Eye (tissue), 1 donor: ENCODE measurements at places on chromosomes 4 and X.

- DNase-seq: no peak
Observed at GRCh38 chr4:15955670-15956069, 7.3 kb downstream of the FGFBP2 start.

DNA sequence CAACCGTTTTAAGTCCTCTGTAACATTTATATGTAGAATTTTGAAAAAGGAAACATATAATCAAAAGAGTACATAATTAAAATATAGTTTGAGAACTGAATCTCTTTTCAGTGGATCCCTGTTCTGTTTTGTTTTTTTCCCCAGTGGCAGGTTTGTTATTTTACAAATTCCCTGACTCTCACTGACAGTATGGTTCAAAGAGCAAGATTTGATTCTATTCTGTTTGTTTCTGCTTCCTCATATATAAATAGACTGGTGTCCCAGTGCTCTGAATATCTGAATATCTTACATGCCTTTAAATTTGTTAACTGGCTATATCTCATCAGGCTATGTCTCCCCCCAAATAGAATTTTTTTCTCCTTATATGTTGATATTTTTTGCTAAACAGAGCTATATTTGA, 16.6 kb downstream of the SULT1E1 start:
- DNase-seq: no peak

DNA sequence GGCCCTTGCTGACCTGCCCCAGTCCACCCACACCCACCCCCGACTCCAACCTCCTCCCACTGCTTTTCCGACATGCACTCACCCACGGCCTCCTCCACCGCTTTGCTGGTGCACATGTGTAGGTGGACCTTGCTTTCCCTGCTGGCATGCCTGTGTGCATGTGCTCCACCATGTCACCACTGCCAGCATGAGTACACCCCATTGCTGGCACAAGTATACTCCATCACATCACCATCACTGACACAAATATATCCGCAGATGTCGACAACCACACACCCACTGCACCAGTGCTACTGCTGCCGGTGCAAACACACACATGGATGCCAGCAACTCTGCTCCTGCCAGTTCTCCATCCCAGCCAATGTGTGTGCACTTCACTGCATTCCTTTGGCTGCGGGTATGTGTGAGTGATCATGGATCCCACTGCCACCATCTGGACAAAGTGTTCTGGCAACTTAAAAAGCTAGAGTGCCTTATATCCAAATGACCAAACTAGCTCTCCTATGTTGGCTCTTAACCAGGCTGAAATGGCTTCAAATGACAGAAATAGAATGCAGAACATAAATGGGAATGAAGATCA, 1072.3 kb downstream of the RAPGEF2 start:
- no peak for DNase-seq

GRCh38 chr4:1763550-1764080, 29.5 kb upstream of the FGFR3 start:
- peak; percentile 67 for DNase-seq

DNA sequence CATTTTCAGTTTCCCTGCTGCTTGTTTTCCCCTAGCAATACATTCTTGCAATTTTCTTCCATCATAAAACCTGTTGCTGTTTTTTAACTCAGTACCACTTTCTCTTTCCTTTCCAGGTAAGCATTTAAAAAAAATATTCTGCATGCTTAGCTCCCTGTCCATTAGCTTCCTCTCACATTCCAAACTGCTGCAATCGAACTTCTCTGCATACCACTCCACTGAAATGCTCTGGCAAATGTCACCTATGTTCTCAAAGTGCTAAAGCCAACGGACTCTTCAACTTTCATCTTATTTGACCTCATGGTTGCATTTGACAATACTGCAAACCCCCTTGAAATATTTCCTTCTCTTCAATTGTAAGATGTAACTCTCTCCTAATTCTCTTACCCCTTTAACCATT, 192.7 kb downstream of the ANAPC10 start:
- DNase-seq: no peak

DNA sequence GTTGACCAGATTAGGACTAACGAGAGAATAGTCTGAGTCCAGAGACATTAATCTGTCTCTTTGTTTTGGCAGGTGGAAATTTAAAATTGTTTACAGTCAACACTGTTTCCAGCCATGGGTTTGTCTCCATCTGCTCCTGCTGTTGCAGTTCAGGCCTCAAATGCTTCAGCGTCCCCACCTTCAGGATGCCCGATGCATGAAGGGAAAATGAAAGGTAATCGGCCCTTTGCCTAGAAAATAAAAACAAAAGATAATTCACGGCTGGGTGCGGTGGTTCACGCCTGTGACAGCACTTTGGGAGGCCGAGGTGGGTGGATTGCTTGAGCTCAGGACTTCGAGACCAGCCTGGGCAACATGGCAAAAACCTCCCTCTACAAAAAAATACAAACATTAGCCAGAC, 815 bp downstream of the HCCS start:
- no peak for DNase-seq

GRCh38 chrX:150308532-150309157, 54.5 kb upstream of the MAMLD1 start:
- DNase-seq: no peak

DNA sequence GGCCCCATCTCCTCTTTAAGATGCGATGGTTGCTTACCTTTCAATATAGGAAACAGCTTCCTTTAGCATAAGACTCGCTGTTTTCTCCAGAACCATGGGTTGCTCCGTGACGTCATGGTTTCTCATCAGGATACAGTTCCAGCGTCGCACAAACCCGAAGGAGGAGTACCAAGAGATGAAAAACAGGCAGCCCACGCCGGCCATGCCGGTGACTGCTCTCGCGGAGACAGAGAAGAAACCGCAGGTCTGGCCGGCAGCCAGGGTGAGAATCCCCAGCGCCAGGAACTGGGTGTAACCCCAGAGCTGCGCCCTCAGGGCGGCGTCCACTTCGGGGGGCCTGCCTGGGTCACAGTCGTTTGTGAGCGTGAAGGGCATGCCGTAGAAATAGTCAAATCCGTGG, 11.4 kb downstream of the ARSD start:
- DNase-seq: no peak

- DNase-seq: peak; percentile 42
Observed at GRCh38 chr4:108398316-108398715, 222.1 kb upstream of the RPL34 start.
